Cortex of kidney (tissue), 1 donor: ENCODE measurements at places on chromosomes 3 and 15.

- DNase-seq, result no peak
Observed at GRCh38 chr3:20637729-20638128, 451.7 kb upstream of the SGO1 start.

GRCh38 chr3:148042663-148043445, 633.7 kb downstream of the ZIC1 start:
- DNase-seq, result no peak

- DNase-seq, result no peak
Observed at GRCh38 chr3:192253138-192253887, 474.0 kb downstream of the FGF12 start.

DNA sequence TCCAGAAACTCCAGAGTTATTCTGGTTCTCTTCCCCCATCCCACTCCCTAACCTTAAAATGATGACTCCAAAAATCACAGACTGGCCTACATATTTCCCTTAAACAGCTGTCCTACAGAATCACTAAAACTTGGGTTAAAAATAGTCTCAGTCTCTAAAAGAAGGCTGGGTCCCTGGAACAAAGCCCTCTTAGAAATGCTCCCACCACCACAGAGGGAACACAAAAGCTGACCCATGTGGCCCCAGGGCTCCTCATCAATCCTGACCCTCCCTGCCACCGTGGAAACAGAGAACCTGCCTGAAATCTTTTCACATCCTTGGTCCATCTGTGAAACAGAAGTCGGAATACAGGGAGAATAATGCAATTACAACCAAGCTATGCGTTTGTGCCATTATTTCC, 55.7 kb upstream of the DCLK3 start:
- DNase-seq, result no peak

DNA sequence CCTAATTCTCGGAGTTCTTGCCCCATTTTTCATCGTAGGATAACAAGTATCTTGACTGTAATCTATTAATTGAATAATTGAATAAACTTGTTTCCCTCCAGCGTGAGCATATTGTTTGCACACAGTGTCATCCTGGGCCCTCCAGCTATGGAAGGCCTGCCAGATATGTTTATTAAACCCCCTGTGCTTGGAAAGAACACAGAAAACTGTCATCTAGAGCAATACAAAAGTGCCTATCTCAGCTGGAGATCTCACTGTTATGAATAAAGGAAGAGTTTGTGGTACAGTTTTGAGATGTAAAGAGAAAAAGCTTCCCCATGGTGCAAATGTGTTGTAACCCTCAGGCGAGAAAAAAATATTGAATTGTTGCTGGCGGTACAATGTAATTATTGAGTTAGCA, 405.9 kb downstream of the SOX2 start:
- no peak for DNase-seq

DNA sequence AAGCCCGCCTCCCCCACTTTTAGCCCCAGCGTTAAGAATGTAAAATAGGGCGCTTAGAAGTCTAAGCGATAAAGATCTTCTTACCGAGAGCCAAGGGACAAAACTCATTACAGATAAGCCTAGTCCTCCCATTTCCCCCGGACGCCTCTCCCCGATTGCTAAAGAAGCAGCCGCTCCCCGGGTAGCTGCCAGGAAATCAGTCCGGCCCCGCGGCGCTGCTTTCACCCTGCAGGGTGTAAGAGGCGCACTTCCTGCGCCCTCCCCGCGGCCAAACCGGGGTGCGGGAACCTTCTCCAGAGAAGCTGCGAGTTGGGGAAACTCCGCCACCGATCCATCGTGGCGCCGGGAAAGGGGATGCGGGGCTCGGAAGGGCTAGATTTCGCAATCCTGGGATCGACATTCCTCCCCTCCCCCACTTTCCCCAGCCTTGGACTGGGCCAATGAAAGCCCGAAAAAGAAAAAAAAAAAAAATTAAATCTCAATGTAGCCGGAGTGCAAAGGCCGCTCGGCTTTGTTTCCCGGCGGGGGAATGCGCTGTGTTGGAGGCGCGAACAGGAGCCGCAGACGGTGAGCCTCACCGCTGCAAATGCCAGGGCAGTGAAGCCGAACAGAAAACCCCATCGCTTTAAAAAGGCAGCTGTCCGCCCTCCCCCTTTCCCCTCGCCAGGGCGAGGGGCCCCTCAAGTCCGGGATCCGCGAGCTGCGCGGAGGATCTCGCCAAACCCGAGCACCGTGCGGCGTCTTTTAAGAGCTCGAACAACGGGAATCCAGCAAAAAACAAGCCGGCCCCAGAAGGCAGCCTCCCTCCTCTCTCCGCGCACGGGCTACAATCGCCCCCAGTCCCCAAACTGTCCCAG, 626 bp upstream of the PTPRG start:
- DNase-seq, result no peak

GRCh38 chr15:26662283-26662682, 110.6 kb downstream of the GABRB3 start:
- no peak for DNase-seq

GRCh38 chr3:68535782-68536181, 396.6 kb downstream of the TAFA4 start:
- no peak for DNase-seq

DNA sequence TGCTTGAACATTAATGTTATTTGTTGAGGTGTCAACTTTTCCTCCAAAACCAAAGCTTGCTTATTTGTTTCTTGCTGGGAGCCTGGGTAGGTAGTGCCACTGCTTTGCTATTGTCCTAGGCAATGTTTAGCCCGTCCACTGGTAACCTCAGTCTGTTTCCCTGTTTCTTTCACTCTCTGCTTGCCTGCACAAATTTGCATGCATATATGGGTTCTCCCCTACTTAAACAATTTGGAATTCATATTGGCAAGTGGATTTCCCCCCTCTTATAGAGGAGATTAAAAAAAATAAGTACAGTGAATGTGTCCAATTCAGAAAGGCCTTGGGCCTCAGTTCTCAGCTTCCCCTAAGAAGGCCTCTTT, 45.0 kb upstream of the BOC start:
- DNase-seq, result no peak

DNA sequence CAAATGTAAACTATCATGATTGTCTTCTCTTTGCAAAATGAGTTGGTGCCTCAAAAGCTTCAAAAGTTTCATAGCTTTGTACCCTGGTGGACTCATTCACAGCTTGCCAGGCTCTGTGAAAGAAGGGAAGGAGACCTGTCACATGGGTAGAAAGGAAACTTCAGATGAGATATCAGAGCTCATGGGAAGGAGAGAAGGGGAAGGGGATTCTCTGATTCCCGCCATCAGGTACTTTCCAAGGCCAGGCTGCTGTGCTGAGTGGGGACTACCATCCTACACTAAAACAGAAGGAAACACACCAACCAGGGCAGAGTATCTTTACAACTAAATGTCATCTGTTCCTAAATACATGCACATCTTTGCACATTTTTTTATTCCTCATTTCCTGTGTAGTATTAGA, 9.2 kb downstream of the ILDR1 start:
- DNase-seq, result no peak

GRCh38 chr3:17580901-17581300, 161.5 kb downstream of the TBC1D5 start:
- no peak for DNase-seq

- no peak for DNase-seq
Observed at GRCh38 chr15:22973286-22973685, 6.9 kb downstream of the CYFIP1 start.

- no peak for DNase-seq
Observed at GRCh38 chr3:190826018-190826417, 36.5 kb downstream of the GMNC start.

DNA sequence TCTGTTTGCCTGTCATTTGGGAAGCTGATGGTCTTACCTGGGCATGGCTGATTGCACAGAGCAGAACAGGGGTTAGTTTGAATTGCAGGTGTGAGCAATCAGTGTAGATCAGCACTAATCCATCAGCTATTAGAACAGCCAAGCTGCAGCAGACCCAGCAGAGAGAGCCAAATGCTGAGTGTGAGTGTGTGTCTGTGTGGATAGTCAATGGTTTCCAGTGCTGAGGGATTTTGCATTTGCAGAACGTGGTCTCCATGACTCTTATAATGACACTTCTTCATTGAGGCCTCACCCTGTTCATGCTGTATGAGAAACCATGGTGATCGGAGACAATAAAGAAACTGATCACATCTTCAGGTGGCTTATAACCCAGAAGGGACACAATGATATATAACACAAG, 312.1 kb downstream of the SOX2 start:
- no peak for DNase-seq

DNA sequence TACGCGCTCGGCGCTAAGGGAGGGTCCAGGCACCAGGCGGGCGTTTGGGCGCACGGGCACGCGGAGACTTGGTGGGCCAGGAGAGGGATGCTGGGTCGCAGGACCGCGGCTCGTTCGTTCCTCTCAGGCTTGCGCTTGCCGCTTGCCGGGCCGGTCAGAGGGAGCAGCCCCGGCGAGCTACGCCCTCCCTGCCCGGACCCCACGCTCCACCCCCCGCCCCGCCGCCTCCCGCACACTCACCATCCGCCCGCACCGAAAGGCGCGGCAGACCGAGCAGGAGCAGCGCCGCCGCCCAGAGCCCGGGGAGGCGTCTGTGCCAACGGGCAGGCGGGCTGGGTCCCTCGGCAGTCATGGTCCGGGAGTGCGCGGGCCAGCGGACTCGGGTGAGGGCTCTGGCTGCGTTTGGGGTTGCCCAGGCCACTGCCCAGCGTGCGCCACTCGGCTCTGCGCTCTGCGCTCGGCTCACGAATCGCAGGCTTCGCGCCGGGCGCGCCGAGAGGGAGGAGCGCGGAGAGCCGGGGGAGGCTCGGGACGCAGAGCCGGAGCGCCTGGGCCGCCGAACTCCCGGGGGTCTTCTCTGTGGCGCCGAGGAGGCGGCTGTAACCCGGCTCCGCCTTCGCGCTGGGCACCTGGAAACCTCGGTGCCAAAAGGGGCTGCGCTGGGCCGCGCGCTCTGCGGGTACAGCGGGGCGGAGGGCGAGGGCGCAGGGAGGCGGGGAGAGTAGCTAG, at the start of gene SUSD5:
TSS of gene SUSD5 (minus strand) at position 365 of the 729 bp plus-strand sequence. CDS start at position 352, 13 bp downstream.
- DNase-seq, result no peak

- DNase-seq, result no peak
Observed at GRCh38 chr3:136703429-136703828, 48.7 kb downstream of the STAG1 start.
